ENCODE measurements at places on chromosomes 6 and 20.

DNA sequence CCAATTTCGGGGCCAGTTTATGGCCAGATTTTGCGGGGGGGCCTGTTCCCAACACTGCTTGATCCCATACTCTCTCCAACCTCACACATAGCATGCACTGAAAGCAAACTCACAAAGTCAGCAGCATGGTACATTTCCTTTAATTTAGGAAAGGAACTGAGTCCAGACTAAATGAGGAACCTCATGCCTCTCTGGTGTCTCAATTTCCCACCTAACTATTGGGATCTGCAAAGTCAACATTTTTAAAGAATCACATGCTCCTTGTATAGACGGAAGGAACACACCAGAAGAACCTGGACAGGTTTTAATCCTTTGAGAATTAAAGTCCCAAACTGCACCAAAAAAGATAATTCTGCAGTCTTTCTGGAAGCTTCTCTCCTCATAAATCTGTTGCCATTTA is 33.3 kb downstream of the FAM50B start:
- DNase-seq, result no peak

- DNase-seq, result peak; percentile 33
Measured at GRCh38 chr6:88982720-88983119, 19.3 kb upstream of the RNGTT start.

GRCh38 chr20:19291024-19291817 is 78.8 kb downstream of the SLC24A3 start:
- no peak for DNase-seq

GRCh38 chr20:54451171-54451570 is 24.2 kb upstream of the DOK5 start:
- no peak for DNase-seq

DNA sequence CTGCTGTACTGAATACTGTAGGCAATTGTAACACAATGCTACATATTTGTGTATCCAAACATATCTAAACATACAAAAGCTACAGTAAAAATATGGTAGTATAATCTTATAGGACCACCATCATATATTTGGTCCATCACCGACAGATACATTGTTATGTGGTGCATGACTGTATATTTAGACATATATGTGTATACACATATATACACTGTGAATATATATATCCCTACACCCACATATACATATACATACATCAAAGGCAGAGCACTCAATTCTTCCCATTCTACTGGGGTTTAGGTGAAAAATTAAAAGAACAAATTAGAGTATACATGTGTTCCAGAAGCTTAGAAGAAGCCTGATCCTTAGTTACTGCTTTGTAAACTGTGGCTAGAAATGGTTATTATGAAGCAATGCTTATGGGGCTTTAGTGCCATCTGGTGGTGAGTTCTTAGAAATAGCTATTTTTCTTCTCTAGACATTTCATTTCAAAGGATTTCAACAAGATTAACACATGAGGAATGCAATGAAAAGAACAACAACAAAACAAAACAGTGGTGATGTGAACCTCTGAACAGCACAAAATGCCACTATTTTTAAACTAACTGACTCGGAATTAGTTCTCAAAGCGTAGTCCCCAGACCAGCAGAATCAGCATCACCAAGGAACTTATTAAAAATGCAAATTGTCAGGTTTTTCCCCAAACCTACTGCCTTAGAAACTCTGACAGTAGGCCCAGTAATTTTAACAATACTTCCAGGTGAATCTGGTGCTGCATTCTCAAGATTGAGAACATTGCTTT is 38.0 kb downstream of the PKHD1 start:
- DNase-seq, result no peak

- no peak for DNase-seq
Measured at GRCh38 chr20:7836076-7836475, 104.2 kb downstream of the HAO1 start.

DNA sequence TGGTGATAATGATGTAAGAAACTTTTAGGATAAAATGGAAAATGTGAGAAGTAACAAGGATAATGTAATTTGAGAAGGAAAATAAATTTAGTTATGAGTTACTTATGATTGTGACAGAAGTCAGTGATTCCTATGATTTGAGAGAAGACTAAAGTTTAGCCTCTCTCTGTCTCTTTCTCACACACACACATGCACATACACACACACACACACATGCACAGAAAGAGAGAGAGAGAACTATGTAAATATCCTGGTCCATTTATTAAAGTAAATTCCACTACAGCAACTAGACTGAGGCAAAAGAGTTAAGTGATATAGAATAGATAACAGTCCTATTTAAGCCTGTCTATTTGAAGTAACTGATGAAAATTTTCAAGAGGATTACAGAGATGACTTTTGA is 375.2 kb downstream of the CD109 start:
- DNase-seq, result no peak

- no peak for DNase-seq
Measured at GRCh38 chr6:166375013-166375412, 7.7 kb downstream of the MPC1 start.

GRCh38 chr20:19000078-19000477 is 186.5 kb downstream of the SCP2D1 start:
- DNase-seq, result no peak

- DNase-seq, result no peak
Measured at GRCh38 chr6:161139766-161140553, 133.9 kb downstream of the AGPAT4 start.

DNA sequence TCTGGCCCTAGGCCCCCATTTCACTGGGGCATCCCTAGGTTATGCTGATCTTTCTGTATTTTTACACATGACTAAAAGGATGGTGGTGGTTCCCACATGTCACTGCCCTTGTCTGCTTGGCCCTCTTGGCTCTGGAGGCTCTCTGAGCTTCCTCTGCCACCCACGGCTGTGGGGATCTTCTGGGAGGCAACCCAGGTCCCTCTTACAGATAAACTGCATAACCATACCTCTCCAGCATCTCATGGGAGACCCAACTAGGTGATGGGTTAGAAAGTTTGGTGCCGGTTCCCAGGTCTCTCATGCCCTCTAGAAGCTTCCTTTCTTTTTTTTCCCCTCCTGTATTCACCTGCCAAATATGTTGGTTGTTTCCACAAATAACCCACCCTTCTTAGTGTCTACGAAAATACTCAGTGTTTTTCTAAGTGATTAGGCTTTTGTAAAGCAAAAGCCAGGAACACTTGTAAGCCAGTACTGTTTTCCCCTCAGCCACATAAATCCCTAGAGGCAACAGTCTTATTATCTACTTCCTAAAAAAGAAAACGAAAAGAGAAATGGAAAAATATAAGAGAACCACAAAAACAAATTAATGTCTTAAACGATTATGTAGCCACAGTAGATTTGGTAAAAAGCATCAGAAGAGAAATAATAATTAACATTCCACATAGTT is 71.7 kb upstream of the SMLR1 start:
- DNase-seq, result no peak
